ENCODE measurements at places on chromosomes 5 and 9. TPM values are rescaled to one million over a fixed set of nuclear protein-coding genes. Genes with fewer than 3 reads are reported as not detected.

FRMD3 gene
- total RNA-seq, result 15.1 TPM

NUDCD2 gene
- 9.6 TPM for total RNA-seq

KIAA0825 gene
- total RNA-seq, result 5.5 TPM

MAPKAP1 gene
- 76.5 TPM for total RNA-seq

CXCL14 gene
- total RNA-seq, result 6.4 TPM

SLC25A51 gene
- 43.9 TPM for total RNA-seq

ADRB2 gene
- 5.2 TPM for total RNA-seq

MAN2A1 gene
- 30.3 TPM for total RNA-seq

TERT gene
- total RNA-seq, result not detected

EQTN gene
- 1.2 TPM for total RNA-seq

CDH18 gene
- total RNA-seq, result not detected

LCN10 gene
- total RNA-seq, result 7.9 TPM

NR6A1 gene
- total RNA-seq, result 0.84 TPM

INSL6 gene
- total RNA-seq, result not detected

C9orf50 gene
- total RNA-seq, result not detected

SLC36A2 gene
- not detected for total RNA-seq

PCDHA2 gene
- total RNA-seq, result not detected

PCDHA5 gene
- 0.31 TPM for total RNA-seq

Data from gastroesophageal sphincter (tissue), 4 donors.